ENCODE measurements at places on chromosomes 13 and 19. TPM values are rescaled to one million over a fixed set of nuclear protein-coding genes. Genes with fewer than 3 reads are reported as not detected.
A peak's percentile ranks its signal among the peaks of the same experiment; 100 is the strongest.

GRCh38 chr13:110560601-110561343 is 750 bp downstream of the RAB20 start:
- no peak for DNase-seq

- DNase-seq = no peak
Measured at GRCh38 chr13:40026741-40027140, 371.3 kb downstream of the COG6 start.

DNA sequence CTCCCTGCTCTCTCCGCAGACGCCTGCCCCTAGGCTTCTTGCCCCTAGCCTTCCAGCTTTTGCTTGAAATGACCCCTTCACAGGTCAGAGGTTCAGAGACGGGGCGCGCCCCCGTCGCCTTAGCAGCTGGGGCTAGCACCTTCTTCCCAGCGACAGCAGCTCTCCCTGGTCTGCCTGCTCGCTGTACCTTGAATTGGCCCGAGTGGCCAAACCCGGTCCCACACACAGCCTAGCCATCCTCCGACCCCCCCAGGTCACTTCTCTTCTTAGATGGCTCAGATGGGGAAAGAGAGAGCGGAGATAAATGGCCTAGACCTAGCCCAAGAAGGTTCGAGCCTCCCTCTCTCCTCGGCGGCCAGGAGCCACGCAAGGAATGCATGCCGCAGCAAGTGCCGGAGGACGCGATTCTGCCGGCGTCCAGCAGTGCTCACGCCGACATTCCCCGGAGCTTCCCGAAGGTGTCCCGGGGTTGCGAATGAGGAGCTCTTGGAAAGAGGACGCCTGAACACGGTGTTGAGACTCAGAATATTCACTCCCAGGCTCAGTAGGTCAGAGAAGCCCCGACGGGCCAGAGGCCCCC is 1.3 kb downstream of the CDX2 start:
- no peak for DNase-seq

- DNase-seq = peak; percentile 69
Measured at GRCh38 chr13:50511877-50512341, 331.6 kb downstream of the DLEU7 start.

DNA sequence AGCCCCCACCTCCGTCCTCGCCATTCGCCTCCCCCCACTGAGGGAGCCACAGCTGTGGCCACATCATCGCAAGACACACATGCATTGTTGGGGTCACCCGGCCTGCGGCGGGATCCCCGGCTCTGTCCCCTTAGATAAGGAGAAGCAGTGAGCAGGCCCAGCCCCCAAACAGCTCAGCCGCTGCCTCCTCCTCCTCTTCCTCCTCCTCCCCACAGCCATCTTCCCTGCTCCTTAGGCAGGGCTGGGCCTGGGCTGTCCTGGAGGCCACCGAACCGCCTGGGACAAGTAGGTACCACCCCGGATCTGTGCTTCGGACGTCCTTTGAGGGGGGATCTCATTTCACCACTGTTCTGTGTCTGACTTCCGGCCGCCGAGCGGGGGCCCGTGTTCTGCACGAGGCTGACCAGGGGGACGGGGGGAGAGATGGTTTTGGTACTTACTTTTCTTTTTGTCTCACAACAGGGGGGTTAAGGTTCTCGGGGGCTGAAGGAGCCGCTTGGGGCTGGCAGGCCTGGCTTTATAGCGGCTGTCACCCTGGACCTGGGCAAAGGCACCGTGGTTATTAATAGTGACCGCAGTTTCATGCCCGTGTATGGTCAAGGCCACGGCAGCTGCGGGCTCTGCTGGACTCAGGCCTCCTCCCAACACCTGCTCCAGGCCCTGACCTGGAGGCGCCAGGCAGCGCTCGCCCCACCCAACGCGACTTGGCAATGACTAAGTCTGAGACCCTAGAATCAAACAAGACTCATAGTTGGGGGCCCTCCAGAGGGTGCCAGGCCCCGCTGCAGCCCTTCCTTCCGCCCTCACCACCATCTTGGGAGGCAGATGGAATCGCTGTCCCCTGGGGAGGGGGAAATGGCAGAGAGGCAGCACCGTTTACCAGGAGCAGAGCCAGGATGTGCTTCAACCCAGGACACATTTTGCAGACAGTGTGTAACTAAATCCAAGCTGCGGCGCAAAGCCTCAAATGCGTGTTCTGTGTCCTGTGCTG is 18.3 kb downstream of the NMRK2 start:
- no peak for DNase-seq

DNA sequence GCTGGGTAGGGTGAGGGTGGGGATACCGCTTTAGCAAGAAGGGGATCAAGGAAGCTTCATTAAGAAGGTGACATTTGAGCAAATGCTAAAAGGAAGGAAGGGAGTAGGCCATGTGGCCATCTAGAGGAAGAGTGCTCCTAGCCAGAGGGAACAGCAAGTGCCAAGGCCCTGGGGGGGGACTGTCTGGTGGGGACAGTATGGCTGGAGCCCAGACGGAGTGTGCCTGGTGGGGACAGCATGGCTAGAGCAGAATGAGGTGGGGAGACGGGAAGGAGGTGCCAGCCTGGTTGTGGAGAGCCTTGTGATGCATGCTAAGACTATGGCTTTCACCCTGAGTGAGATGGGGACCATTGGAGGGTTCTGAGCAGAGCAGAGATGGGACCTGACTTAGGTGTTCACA is 2.1 kb upstream of the TGFB1 start:
- no peak for DNase-seq

GRCh38 chr13:38862443-38862842 is 128.2 kb downstream of the STOML3 start:
- no peak for DNase-seq

GRCh38 chr13:76887076-76887563 is 915 bp upstream of the KCTD12 start:
- no peak for DNase-seq

GRCh38 chr19:679418-680286 is 3.5 kb downstream of the FSTL3 start:
- peak; percentile 46 for DNase-seq

DNA sequence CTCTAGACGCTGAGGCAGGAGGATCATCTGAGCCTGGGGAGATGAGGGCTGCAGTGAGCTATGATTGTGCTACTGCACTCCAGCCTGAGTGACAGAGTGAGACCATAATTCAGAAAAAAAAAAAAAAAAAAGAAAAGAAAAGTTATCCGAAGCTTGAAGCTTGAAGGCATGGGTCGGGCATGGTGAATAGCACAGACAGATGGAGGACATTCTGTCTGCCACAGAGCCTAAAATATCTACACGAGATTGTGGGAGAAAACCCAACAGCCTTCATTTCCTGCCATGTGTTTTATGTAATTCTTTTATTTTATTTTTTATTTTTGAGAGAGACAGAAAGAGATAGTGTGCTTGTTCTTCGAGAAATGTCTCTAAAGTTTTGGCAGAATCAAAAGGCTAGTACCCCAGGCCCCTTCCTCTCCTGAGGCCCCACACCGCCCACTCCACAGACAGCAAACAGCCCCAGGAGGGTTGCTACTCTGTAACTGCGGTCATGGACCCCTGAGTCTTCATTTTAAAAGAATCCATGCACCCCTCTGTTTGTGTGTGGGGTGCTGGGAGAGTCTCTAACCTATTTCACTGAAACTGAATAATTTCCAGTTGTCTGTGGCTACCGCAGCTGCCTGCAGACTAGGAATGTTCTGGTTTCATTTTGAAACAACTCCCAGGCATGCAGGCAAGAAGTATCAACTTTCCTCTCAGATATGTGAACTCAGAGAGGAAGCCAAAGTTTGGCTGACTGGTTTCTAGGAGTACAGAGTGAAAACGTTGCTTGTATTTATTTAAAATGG is 38.4 kb upstream of the RCBTB2 start:
- no peak for DNase-seq

- no peak for DNase-seq
Measured at GRCh38 chr13:99442273-99442895, 58.9 kb upstream of the TM9SF2 start.

GRCh38 chr13:98524391-98524790 is 52.5 kb downstream of the STK24 start:
- DNase-seq = no peak

GRCh38 chr19:32652894-32653598 is 21.9 kb downstream of the ANKRD27 start:
- no peak for DNase-seq

GRCh38 chr13:113890774-113891480 is 27.1 kb upstream of the GAS6 start:
- DNase-seq = no peak

DNA sequence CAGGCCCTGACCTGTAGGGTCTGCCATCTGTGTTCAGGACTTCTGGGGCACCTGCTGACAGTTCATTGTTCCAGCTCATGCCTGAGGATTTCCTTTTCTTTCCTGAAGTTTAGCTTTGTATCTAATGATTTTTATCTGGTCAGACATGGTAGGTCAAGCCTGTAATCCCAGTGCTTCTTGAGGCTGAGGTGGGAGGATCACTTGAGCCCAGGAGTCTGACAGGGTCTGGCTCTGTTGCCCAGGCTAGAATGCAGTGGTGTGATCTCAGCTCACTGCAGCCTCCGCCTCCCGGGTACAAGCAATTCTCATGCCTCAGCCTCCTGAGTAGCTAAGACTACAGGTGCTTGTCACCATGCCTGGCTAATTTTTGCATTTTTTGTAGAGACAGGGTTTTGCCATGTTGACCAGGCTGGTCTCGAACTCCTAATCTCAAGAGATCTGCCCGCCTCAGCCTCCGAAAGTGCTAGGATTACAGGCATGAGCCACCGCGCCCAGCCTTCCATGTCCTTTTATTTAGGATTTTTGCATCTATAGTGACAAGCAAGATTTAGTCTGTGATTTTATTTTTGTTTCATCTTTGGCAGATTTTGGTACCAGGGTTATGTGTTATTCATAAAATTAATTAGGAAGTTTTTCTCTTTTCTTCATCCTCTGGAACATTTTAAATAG is 33.2 kb downstream of the CHST8 start:
- DNase-seq = no peak

- DNase-seq = no peak
Measured at GRCh38 chr13:104571161-104571892, 1505.1 kb upstream of the SLC10A2 start.

DNA sequence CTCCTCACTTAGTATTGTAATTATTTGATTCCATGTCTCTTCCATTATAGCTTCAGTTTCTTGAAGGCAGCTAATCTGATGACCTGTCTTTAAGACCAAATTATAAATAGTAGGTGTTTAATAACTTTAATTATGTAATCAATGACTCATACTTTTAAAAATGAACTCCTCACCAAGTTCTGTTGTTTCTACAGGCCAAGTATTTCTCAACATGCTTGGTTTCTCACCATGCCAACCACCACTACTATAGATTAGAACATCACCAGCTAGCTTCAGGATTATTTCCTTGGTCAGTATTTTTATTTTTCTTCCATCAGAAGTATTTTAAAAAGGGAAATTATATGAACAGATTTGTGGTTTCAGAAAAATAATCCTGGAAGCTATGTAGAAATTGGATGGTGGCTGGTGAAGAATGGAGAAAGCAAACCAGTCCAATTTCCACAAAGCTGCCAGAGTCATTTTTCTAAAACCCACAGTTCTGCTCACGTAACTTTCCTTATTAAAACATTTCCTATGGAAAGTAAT is 237.7 kb upstream of the DACH1 start:
- DNase-seq = no peak

- peak; percentile 71 for DNase-seq
Measured at GRCh38 chr19:44903602-44904425, 1.8 kb upstream of the APOE start.

- no peak for DNase-seq
Measured at GRCh38 chr13:85241060-85241459, 558.2 kb downstream of the SLITRK6 start.

GRCh38 chr13:26616126-26616525 is 58.6 kb downstream of the WASF3 start:
- DNase-seq = no peak

- DNase-seq = no peak
Measured at GRCh38 chr13:110463871-110464510, 97.5 kb downstream of the RAB20 start.

- DNase-seq = no peak
Measured at GRCh38 chr19:41428481-41428859, 1.3 kb upstream of the B3GNT8 start.

Gene C2CD4C
- total RNA-seq = not detected

Gene TEX30
- total RNA-seq = 5.9 TPM

Gene UBE2L5
- total RNA-seq = 0.27 TPM

Gene RB1
- total RNA-seq = 8.3 TPM

Data from hematopoietic multipotent progenitor cell (in vitro differentiated cells).